COLO829 (cell line): ENCODE measurements at places on chromosomes 12 and 14.

DNA sequence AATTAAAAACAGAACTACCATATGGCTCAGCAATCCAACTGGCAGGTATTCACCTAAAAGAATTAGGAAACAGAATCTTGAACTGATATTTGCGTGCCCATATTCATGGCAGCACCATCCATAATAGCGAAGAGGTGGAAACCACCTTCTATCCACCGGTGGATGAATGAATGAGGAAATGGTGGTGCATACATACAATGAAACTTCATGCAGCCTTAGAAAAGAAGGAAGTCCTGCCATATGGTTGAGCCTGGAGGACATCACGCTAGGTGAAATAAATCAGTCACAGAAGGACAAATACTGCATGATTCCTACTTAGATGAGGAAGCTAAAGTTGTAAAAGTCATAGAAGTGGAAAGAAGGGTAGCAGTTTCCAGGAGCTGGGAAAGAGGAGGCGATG lies 6.6 kb downstream of the TCL1A start:
- DNase-seq = no peak

- DNase-seq = no peak
Observed at GRCh38 chr12:111766608-111767361, at the start of gene ALDH2. ALDH2 (plus strand) TSS chr12:111766933; CDS start chr12:111766983, 50 bp downstream.

DNA sequence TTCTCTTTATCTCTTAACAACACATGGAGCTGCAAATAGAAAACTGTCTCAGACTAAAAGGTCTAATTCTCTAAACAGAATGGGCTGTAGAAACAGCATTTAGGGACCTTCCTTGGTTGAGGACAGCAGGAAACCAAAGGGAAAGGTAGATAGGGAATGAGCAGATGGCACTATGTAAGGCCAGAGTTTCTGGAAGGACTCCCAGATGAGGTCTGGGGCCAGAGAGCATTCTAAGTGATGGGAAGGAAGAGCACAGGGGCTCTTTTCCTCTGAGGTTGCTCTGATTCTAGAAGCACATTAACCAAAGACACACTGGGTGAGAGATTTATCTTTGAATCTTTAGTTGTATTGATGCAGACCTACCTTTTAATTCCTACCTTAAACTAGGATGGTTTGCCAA lies 79.4 kb downstream of the TPH2 start:
- DNase-seq = no peak

- no peak for DNase-seq
Observed at GRCh38 chr12:49330631-49331379, 6.2 kb downstream of the C1QL4 start.

- DNase-seq = no peak
Observed at GRCh38 chr14:78005325-78005724, 164.8 kb upstream of the NRXN3 start.

- no peak for DNase-seq
Observed at GRCh38 chr14:23097786-23098185, 2.5 kb downstream of the C14orf119 start.

DNA sequence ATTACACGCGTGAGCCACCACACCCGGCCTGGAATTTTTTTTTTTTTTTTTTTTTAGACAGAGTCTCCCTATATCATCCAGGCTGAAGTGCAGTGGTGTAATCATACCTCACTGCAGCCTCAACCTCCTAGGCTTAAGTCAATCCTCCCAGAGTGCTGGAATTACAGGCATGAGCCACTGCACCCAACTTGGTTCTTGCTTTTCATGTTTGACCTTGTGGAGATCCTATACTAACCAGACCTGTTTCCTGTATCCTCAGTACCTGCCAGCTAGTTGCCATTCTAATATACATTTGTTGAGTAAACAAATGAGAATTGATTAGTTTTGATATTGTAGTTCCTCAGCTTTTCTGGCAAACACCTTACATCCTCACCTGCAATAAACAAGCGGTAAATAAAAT lies 3.2 kb upstream of the VSIG10 start:
- no peak for DNase-seq

GRCh38 chr12:53805791-53806190 lies 54.0 kb upstream of the CISTR start:
- no peak for DNase-seq

DNA sequence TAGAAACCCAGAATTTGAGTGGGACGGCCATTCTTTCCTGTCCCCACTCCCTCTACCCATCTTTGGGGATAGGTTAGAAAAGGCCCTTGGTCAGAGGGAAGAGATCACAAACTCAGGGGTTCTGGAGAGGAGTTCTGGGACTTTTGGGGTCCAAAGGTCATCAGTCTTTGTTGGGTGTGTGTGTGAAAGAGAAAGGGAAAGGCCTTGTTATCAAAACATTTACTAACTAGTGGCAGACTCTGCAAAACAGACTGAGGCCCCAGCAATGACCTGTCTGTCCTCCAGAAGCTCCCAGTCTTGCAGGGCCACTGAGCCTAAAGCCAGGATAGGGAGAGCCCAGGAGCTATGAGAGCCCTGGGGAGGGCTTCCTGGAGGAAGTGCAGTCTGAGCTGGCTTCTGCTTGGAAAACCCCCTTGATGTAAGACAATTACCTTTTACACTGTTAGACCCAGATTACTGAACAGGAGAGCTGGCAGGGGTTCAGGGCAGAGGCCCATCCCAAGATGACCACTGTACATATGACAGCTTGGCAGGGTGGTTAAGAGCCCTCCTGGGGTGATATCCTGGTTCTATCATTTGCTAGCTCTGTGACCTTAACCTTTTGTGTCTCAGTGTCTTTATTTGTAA lies 429.1 kb upstream of the CCDC196 start:
- no peak for DNase-seq

DNA sequence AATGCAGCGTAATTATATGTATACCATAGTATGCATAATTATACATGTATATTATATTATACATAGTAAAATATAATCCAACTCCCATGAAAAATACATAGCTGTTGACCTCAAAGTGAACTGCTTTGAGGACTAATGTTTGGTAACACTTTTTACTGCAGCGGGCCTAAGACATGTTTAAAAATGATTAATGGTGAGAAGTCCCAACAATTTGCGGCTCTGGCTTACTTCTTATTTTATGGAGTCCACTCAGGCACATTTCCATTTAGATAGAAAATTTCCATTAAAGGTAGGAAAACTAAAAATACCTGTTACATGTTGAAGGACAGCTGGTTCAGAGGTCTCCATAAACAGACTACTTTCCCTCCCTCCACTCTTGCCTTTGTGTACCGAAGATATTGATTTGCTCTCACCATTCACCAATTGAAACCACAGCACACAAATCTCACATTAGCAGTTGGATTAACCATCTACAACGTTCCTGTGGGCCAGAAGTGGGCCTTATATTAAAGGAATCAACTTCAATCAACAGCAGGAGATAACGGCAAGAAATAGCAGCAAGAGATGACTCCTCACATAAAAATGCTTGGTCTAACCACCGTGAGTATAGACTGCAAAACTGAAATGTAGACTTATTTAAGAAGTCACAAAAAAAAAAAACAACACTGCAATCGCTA lies 14.1 kb upstream of the NT5DC3 start:
- no peak for DNase-seq

GRCh38 chr12:98955284-98955683 lies 310.2 kb downstream of the APAF1 start:
- no peak for DNase-seq

GRCh38 chr14:102500158-102500662 lies 9.4 kb downstream of the ANKRD9 start:
- DNase-seq = no peak

GRCh38 chr14:92531106-92531873 lies 17.7 kb downstream of the RIN3 start:
- no peak for DNase-seq

- DNase-seq = no peak
Observed at GRCh38 chr12:67911275-67911600, 78.0 kb upstream of the IFNG-AS1 start.

DNA sequence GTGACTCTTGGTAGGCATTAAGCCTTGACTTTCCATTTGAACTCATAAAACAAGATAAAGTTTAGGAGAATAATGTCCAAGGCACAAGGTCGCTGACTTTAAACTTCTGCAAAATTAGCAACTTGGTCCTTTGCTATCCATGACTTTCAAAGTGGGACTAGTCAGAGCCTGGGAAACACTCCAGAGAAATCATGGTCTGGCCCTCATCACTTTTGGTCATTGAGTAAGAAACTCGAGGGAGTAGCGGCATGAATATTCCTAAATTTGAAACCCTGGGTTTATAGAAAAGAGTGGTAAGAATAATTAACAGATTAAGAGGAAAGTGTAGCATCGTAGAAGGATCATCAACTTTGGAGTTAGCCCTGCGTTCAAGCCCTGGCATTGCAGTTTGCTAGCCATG lies 16.9 kb upstream of the APPL2 start:
- DNase-seq = no peak

DNA sequence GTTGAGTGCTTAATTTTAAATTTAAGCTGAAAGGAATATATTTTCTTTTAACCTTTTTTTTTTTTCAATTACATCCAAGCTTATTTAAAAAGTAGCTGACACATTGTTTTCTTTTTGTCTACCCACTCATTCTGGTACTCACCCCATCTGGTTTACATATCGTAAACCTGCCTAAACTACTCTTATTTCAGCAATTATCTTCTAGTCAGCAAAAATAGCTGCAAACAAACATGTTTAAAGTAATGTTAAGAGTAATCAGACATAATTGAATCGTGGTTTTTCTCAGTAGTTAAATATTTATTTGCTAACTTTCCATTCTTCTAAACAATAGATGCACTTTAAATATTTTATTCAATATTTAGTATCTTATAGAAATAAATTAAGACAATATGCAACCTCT lies 492.7 kb upstream of the MGAT4C start:
- no peak for DNase-seq

DNA sequence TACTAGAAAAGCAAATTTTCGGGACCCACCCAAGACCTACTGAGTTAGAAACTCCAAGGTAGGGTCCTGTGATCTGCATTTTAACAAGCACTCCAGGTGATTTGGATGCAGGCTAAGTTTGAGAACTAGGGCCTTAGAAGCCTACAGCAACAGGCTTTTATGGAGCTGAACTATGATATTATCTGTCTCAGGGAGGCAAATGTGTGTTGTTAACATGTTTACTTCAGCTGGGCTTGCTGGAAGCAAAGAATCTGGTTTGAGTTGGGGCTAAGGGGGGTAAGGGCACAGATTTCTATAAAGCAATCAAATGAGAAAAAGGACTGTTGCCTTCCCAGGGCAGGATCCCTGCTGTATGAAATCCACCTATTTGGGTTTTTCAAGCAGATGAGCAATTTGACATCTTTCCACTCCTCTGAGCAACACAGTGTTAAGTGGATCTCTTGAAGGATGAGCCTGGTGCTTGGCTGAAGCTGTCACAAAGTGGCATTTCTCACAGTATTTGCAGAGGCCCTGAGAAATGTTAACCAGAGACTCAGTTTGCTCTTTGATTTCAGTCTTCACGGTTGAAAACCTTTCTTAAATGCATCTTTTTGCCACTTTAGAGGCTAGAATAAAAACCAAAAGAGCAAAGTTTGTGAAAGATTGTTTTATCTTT lies 36.2 kb upstream of the SOCS2 start:
- no peak for DNase-seq
